ENCODE measurements at places on chromosomes 5 and 9. TPM values are rescaled to one million over a fixed set of nuclear protein-coding genes. Genes with fewer than 3 reads are reported as not detected.

PGGT1B gene
- 19.5 TPM for polyA plus RNA-seq

EIF4E1B gene
- polyA plus RNA-seq, result 0.12 TPM

SLC28A3 gene
- polyA plus RNA-seq, result not detected

NR2F1-AS1 gene
- polyA plus RNA-seq, result 2.7 TPM

CCDC171 gene
- polyA plus RNA-seq, result 2.2 TPM

PPP1R2B gene
- not detected for polyA plus RNA-seq

FBP2 gene
- 86.4 TPM for polyA plus RNA-seq

IFNA13 gene
- not detected for polyA plus RNA-seq

BDP1 gene
- 22.0 TPM for polyA plus RNA-seq

GADD45G gene
- 14.3 TPM for polyA plus RNA-seq

All from hindlimb muscle (tissue), 1 donor.